Stimulated activated CD4-positive, alpha-beta T cell treated with anti-CD3 and anti-CD28 coated beads, TNF-alpha, amount 100 ng/mL, for 24 hours (primary cell): ENCODE measurements at places on chromosomes 6 and 20.

DNA sequence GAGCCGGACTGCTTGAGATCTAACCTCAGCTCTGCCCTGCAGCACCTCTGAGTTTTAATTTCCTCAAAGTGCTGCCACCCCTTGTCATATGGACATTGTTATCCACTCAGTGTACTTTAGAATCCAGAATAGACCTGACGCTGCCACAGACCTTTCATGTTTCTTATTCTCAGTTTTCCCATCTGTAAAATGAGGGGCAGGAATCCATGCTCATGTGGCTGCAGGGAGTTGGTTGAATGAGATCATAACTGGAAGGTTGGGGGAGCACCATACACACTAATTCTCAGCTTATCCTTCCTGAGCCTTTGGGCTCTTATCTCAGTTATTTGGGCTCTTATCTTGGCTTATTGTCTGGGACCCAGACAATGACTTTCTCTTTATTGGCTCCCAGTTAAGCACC lies 2.3 kb downstream of the PABPC1L start:
- no peak for DNase-seq

DNA sequence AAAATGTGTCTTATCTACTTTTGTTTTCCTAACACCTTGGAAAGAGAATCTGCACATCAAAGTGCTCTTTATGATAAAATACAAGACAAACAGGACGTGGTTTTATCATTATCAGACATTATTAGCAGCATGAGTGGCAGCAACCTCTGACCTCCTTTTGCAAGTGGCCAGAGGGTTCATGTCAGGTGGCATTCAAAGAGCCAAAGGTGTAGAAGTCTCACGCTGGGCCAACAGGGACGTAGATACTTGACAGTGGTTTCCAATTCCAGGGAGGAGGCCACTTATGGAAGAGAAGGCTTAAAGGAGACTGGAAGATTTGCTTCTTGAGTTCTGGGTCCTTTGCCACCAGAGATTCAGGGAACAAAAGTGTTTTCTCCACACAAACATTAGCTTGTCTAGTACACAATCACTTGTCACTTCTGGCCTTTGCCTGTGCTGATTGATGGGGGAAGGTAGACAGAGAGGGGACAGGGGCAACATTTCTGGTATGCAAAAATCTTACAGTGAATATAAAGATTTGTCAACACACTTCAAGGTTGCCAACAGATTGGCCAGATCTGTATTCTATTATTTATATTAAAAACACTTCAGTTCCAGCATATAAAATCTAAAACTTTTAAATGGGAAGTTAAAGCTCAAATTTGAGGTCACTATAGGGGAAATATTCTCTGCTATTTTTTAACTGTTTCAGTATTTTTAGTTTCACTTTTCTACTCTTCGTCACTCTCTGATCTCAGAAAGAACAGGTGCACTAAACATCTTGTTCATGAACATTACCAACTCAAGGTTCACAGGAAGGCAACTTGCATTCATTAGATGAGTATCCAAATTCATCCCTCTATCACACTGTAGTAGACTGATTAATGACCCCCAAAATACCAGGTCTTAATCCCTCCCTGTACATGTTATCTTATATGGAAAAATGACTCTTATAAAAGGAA lies 52.1 kb upstream of the FBXO30 start:
- no peak for DNase-seq

GRCh38 chr6:63584125-63584514 lies 11.8 kb downstream of the LOC128125822 start:
- no peak for DNase-seq

DNA sequence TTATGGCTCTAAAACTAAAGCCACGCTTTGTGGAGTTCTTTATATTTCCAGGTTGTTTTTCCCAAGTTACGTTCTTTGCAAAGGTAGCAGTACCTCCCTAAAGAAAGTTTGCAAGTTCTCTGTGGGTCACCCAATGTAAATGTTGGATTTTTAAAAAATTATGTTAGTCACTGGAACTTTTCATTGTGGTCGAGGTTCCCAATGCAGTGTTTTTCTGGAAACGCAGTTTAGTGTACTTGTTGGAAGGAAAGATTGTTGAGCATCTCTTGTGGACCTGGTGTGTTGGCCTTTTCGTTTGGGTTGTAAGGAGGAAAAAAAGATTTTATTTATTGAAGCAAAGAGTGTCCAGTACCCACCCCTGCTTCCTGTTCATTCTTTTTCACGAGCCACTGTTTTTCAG lies 1.4 kb downstream of the TOP1 start:
- DNase-seq: no peak

- DNase-seq: no peak
These were observed 110.9 kb downstream of the HFE start for GRCh38 chr6:26197933-26198721.

GRCh38 chr6:133314947-133315346 lies 73.8 kb downstream of the EYA4 start:
- no peak for DNase-seq

- no peak for DNase-seq
These were observed 104.7 kb downstream of the ARMC2 start for GRCh38 chr6:108952776-108953486.

DNA sequence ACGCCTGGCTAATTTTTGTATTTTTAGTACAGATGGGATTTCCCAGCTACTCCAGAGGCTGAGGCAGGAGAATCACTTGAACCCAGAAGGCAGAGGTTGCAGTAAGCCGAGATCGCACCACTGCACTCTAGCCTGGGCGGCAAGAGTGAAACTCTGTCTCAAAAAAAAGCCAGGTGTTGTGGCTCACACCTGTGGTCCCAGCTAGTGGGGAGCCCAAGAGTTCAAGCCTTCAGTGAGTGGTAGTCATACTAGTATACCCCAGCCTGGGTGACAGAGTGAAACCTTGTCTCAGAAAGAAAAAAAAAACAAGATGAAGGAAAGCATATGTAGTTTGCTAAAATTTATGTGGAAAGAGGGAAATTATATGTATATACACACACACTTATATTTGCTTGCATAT lies 20.0 kb upstream of the POU5F1 start:
- DNase-seq: no peak

DNA sequence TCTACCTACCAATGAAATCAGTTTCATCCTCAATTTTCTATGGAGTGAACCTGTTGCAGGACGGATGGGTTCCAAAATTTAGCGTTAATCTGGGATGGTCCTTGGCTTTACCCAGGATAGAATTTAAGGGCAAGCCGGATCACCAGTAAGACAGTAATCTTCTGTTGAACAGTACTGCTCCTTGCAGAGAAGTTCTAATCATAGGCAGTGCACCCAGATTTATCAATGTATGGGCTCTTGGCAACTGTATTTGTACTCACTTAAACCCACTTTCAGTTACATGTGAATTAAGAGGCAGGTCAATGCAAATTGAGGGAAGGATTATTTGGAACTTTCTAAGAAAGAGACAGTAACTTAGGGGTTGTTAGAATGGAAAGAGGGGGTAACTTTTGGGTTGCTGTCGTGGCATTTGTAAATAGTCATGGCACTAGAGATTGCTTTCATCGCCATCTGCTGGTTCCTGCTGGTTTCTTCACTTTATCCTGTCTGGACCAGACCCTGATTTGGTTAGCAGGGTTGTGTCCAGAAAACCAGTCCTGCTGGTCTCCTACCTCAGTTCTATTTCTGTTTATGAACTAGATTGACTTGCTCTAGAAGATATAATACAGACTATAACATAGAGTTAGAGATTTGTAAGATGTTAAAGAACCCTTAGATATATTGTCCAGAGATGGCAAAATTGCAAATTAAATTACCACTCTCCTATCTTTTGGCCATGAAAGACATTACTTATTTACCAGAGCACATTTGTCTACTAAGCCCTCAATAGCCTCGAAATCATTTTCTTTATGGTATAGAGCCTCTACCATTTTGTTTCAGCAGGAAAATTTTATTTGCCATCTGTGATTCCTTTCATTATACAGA lies 646.3 kb downstream of the UTRN start:
- peak; percentile 17 for DNase-seq

DNA sequence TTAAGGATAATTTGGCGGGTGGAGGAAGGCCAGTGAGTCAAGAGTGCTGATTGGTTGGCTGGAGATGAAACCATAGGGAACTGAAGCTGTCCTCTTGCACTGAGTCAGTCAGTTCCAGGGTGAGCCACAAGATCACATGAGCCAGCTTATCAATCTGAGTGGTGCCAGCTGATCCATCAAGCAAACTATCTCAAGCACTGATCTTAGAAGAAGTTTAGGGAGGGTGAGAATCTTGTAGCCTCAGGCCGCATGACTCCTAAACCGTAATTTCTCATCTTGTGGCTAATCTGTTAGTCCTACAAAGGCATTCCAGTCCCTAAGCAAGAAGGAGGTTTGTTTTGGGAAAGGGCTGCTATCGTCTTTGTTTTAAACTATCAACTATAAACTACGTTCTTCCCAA lies 954.3 kb downstream of the KIF16B start:
- no peak for DNase-seq

- DNase-seq: no peak
These were observed 13.4 kb upstream of the RPS6KA2 start for GRCh38 chr6:166640342-166641043.

DNA sequence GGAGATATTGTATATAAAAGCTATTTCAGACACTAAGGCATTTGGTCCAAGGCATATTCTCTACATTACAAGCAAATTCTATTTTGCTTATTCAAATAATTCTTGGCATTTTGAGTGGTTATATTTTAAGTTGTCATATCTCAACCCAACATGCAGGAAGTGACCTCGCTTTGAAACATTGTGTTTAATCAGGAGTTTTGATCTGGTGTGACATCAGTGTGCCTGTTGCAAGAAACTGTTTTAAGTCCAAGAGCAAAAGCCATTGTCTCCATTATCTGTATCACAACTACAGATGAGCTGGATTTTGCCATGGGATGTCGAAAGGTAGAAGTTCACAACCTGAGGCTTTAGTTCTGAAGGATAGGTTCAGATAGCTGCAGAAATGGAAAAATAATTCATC lies 509.9 kb upstream of the ID4 start:
- no peak for DNase-seq

GRCh38 chr20:50919567-50919966 lies 11.7 kb downstream of the ADNP start:
- DNase-seq: no peak

DNA sequence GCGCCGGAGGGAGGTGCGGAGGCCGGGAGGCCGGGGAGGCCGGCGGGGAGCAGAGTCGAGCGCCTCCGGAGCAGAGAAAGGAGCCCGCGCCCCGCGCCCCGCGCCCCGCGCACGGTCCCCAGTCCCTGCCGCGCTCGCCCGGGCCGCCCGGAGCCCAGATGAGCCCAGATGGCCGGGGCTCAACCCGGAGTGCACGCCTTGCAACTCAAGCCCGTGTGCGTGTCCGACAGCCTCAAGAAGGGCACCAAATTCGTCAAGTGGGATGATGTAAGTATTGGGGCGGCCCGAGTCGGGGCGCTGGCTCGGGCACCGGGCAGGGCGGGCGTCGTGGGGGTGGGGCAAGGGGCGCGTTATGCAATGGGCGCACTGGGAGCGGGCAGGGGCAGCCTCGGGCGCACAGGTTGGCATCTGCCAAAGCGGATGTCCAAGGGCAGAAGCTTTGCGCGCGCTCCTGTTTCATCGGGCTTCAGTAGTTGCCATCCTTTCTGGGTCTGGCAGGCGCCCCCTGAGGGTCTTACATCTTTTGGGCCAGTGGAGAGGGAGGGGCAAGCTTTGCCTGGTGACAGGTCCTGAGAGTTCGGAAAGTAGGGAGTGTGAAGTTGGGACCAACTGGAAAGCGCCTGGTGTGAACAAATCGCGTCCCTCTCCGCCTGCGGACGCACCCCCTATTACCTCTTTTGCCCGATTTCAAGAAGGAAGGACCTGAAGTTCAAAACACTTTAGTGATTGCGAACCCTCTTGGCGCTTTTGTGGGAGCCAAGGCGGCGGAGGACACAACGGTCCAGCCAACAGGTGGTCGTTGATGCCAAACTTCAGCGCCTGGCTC lies 631 bp downstream of the PLCB1 start:
- no peak for DNase-seq

GRCh38 chr6:157235600-157236039 lies 87.7 kb downstream of the TMEM242 start:
- DNase-seq: no peak

- no peak for DNase-seq
These were observed 22.3 kb downstream of the MARCKS start for GRCh38 chr6:113879186-113880096.

GRCh38 chr6:684831-685636 lies 7.9 kb downstream of the EXOC2 start:
- no peak for DNase-seq

DNA sequence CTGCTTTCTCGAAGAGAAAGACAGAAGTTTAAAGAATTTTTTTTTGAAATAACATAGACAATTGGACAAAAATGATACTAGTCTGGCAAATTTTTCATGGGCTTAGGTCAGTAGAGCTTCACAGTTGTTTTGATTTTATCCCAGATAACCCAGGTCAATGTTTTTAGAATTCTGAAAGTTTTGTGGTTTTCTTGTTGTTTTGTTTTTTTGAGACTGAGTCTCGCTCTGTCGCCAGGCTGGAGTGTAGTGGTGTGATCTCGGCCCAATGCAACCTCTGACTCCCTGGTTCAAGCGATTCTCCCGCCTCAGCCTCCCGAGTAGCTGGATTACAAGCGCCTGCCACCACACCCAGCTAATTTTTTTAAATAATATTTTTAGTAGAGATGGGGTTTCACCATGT lies 22.8 kb downstream of the KIF13A start:
- DNase-seq: no peak

GRCh38 chr6:53014063-53014462 lies 19.0 kb upstream of the GSTA4 start:
- no peak for DNase-seq

- DNase-seq: no peak
These were observed 63.2 kb downstream of the UBR2 start for GRCh38 chr6:42627044-42627443.

DNA sequence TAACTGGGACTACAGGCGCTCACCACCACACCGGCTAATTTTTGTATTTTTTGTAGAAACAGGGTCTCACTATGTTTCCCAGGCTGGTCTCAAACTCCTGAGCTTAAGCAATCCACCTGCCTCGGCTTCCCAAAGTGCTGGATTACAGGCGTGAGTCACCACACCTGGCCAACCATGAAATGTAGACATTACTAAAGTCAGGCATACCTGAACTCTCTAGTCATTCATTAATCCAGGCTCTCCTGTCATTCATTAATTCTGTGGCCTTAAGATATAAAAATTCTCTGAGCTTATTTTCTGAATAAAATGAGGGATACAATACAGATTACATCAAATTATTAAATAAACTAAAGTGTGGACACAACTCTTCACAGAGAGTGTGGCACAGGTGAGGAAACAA lies 159.7 kb downstream of the GMDS start:
- DNase-seq: no peak
